ENCODE measurements at places on chromosomes 1 and 21.
A peak's percentile ranks its signal among the peaks of the same experiment; 100 is the strongest.

- DNase-seq = no peak
These were observed 34.9 kb upstream of the VASH2 start for GRCh38 chr1:212915245-212916091.

- DNase-seq = no peak
These were observed 431 bp downstream of the CLCN6 start for GRCh38 chr1:11806307-11806936.

DNA sequence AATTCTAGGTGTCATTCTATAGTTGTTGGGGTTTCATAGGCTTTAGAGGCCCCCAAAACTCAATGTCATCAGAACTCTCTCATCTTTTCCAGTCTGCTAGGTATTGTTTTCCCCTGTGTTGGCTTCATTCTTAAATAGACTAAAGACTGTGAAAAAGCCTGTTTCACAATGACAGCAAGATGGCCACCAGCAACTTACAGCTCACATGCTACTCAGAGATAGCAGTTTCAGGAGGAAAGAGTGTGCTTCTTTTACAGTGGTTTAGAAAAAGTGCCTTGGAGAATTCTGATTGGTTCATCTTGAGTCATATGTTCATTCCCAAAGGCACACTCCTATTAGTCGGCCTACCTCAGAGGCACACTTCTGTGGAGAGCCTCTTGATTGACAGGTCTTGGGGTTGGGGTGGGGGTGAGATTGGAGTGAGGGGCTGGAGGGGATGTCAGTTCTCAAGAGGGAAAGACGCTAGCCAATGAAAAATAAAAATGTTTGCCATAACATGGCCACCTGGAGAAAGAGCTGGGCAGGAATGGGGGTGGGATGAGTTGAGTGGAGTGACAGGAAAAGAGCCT, 8.5 kb downstream of the IL23R start:
- DNase-seq = no peak

DNA sequence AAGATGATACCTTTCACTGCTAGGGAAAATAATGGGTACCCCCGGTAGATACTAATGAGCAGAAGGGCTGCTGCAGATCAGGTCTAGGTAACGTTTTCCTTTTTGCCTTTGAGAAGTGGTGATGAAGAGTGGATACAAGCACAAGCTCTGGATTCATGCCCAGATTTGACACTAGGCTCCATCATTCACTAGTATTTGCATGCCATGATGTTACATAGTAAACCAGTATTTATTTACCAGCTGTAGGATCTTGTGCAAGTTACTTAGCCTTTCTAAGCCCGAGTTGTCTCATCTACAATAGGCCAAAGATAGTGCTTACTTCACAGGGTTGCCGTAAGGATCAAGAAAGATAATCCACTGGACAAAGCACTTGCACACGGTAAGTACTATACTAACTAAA, 14.2 kb downstream of the PTPN14 start:
- DNase-seq = no peak

- no peak for DNase-seq
These were observed 743 bp downstream of the CD52 start for GRCh38 chr1:26318338-26319064.

DNA sequence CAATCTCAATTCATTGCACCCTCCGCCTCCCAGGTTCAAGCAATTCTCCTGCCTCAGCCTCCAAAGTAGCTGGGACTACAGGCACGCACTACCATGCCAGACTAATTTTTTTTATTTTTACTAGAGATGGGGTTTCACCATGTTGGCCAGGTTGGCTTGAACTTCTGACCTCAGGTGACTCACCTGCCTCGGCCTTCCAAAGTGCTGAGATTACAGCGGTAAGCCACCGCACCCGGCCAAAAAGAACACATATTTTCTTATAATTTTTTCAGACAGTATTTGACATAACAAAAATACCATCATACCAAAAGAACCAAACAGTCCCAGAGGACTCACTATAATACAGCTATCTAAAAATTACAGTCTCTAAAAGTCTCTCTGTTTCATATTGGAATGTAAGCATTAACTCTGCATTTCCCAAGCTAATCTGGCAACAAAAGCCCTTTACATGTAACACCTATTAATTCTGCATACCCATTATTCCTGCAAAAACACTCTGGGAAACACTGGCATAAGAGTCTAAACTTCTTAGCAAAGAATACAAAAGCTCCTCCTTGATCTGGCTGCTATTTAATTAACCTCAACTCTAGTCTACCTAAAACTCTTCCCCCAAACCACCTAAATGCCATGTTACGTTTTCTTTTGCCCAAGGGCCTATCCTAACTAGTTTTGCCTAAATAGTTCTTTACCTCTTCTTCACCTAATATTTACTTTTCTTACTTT, 26.9 kb downstream of the WDR26 start:
- no peak for DNase-seq

GRCh38 chr21:9837946-9838737, 683.2 kb upstream of the TPTE start:
- no peak for DNase-seq

GRCh38 chr1:8423269-8423691, 105.4 kb downstream of the SLC45A1 start:
- DNase-seq = no peak

DNA sequence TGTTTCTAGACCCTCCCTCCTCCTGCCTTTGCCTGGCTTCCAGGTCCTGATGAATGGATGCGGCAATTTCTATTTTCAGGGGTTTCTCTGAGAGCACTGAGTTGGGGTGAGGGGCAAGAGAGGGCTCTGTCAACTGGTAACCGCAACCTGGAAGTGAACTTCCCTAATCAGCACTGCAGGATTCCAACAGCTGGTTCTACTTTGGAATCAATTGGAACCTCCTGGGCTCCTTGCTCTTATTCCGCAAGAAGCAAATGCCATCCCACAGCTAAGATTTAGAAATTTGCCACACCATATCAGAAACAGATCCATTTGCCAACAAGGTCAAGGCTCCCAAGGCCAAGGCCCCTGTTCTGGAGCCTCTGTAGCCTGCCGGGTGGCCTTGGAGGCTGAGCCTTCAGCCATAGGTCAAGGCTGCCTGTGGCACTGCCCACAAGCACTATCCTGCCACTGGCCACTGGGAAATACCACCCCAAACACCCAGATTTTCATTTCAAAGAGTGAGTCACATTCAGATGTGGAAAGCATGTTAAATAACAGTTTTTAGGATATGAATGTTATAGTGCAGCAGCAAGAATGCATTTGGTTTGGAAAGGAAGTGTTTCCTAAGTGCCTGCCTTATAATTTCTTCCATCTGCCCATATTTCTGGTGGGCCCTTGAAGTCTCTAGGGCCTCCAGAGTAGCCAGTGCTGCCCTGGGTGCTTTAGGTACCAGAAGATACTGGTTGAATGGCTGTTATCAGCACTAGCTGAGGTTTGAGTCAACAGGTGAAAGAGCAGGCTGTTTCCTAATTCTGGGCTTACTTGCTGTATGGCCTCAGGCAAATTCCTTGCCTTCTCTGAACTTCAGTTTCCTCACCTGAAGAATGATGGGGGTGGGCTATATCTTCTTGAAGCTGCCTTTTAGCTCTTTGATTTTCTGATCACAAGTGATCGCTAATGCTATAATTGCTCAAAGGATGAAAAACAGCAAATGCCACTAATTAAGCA, 56.3 kb upstream of the JUN start:
- DNase-seq = peak; percentile 54

- no peak for DNase-seq
These were observed 39.9 kb downstream of the ENAH start for GRCh38 chr1:225613006-225613405.

DNA sequence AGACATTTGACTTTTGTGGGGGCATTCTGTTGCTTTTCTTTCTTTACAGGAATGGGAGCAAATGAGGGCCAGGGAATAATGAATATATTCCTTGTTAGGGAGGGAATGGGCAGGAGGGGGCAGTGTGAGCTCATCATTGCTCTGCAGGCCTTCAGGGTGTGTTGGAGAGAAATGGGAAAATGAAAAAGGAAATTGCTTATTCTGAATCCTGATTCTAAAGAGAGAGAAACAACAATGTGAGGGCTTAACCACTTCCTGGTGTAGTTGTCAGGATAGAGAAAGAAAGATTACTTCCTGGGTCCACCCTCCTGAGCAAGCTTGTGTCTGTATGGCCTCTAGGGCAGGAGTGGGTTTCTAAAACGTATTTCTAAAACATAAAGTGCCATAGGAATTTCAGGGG, 28.3 kb downstream of the VANGL2 start:
- peak; percentile 14 for DNase-seq

DNA sequence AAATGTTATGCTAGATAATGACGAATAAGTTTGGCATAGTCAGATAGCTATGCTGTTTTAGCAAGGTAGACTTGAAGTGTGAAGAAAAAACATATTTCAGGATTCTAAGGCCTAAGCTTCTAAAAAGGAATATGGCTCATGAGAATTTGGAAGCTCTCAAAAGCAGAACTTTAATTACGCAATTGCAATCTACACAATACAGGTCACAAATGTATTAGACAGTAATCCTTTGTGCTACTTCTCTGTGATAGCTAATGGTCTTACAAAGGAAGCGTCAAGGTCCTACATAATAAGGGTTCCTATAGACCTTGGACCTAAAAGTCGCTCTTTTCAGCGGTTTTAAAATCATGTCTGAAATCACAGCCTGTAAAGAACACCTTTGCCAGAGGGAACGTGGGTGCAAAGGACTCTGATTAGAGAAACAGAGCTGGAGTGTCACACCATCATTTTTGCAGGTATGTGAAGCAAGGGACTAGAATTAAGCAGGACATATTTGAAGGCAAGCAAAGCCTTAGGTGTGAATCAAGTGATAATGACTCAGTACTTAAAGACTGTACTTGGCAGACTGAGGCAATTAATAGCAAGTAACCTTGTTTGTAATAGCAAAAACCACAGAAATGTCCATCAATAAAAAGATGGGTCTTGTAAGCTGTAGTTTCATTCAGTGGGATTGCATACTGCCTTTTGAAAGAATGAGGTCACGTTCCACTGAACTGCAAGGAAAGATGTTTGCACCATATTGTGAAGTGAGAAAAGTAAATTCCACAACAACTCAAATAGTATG, 420.2 kb downstream of the KCTD3 start:
- DNase-seq = no peak

- no peak for DNase-seq
These were observed 39.9 kb upstream of the SLC19A1 start for GRCh38 chr21:45582128-45582527.

- no peak for DNase-seq
These were observed 125.9 kb downstream of the DMRTB1 start for GRCh38 chr1:53585129-53585528.

DNA sequence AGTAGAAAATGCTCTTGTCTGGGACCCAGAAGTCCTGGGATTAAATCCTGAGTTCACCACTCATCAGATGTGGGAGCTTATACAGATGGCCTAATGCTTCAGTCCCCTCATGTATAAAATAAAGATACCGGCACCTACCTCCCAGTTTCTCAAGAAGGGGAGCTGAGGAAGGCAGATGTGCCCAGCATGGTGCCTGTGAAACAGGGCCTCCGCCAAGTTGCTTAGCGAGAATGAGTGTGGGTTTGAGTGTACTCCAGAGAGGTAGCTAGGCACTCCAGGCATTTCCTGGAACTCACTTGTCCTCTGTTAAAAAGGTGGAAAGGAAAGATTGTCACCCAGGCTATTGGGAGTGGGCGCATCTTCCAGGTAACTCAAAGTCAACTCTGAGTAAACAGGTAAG, 37.8 kb downstream of the IER5 start:
- no peak for DNase-seq

DNA sequence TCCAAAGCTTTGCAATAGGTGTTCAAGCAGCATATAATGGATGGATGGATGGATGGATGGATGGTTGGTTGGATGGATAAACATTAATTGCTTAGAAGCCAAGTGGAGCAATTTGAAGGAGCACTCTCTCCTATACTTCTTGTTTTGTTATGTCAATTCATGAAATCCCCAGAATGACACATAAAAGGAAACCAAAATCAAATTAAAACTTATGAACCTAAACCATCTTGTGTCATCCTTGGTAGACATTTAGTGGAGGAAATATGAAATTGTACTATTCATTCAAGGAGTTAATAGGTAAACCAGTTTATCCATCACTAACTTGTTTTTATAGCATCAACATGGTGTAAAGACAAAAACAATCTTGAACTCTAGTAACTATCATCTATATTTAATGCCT, 122.5 kb downstream of the NR5A2 start:
- no peak for DNase-seq

- no peak for DNase-seq
These were observed 87.2 kb upstream of the POU3F1 start for GRCh38 chr1:38133756-38134155.

GRCh38 chr1:206808615-206809014, 36.3 kb upstream of the IL10 start:
- no peak for DNase-seq

DNA sequence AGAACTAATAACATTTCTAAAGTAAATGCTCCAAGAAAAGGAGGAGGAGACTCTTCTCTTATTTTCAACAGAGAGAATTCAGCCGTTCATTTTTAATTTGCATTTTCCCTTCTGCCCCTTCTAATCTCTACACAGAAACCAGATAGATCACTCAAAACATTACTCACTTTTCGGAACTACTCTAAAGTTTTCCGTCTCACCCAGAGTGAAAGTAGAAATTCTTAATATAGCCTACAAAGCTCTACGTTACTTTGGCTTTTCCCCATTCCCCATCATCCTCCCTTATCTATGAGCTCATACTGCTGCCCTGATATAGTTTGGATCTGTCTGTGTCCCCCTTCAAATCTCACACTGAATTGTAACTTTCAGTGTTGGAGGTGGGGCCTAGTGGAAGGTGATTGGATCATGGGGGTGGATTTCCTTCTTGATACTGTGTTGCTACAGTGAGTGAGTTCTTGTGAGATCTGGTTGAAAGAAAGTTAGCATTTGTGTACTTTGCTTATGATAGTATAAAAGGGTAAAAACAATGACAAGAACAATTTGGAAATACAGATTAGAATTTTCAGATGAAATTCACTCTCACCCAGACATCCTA, 188.2 kb downstream of the AMY1C start:
- no peak for DNase-seq

DNA sequence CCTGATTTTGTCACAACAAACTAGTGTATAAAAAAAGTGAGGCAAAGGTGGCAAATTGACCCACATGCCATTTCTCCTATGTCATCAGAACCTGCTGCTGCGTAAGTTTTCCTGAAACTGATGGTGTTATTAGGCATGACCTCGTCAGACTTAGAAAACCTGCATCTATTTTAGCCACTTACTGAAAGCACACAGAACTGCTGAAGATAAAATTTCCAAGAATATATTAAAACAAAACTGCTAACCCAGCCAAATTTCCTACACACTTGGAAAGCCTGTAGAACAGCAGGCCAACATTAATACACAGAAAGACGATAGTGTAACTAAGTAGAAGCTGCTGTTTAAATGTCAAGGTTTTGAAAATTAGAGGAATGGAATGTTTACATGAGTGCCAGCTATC, 674.5 kb upstream of the CXADR start:
- DNase-seq = no peak

- no peak for DNase-seq
These were observed 5.3 kb upstream of the NAXE start for GRCh38 chr1:156586323-156586722.

- DNase-seq = no peak
These were observed 24.6 kb downstream of the LAMC2 start for GRCh38 chr1:183210681-183211080.

All from GM04504 (cell line).